ENCODE measurements at places on chromosomes 3 and 15. TPM values are rescaled to one million over a fixed set of nuclear protein-coding genes. Genes with fewer than 3 reads are reported as not detected.

The PLA2G4F gene
- total RNA-seq = not detected

The IQCH gene
- total RNA-seq = 2.5 TPM

The TMEM207 gene
- total RNA-seq = not detected

- DNase-seq = no peak
Observed at GRCh38 chr3:183687705-183688104, 9.9 kb upstream of the YEATS2 start.

DNA sequence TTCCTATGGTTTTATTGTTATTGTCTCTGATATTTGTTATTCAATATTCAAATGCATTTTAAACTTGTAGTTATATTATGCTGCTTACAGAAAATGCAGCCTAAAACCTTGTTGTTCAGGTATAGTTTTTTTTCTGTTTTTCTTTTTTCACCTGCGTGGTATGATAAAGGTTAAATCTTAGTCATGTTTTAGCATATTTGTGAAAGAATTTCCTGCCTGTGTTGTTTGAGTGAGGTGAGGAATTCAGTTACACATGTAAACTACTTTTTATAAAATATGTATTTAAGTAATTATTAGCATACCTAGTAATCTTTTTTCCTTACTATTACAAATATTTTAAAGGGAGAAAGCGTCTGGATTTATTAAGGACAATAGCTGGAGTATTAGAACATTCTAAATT, 90.0 kb upstream of the NAALADL2 start:
- DNase-seq = no peak

- DNase-seq = no peak
Observed at GRCh38 chr3:195762611-195763010, 41.8 kb downstream of the MUC20 start.

GRCh38 chr3:56764904-56765547, 36.7 kb downstream of the ARHGEF3 start:
- no peak for DNase-seq

DNA sequence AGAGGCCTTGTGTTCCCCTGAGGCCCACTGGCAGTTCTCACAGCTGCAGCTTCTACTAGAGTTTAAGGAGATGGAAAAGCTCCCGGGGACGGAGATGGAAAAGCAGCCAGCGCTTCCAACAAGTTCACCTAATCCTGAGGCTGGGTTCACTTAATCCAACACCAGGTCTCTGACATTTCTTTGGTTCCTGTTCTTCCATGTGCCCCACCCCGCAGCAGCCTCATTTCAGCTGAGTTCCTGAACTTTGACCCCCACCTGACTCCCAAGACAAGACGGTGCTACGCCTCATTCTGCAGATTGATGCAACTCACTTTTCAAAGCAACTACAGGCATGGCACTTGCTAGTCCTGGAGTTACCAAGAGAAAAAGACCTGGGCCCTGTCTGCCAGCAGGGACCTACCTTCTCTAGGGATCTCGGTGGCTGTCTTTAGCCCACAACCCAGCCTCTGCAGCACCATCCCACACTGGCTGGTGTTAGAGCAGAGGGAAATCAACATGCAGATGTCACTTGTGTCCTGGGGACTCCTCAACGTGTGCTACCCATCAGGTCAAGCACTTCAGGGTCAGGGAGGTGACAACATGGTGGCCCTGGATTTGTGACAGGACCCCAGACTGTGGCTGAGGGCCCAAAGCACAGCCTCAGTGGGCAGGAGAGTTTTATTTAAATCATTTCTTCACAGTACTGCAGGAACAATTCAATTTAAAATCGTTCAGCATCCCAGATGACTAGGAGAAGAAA, 406.1 kb downstream of the VPS13C start:
- DNase-seq = no peak

DNA sequence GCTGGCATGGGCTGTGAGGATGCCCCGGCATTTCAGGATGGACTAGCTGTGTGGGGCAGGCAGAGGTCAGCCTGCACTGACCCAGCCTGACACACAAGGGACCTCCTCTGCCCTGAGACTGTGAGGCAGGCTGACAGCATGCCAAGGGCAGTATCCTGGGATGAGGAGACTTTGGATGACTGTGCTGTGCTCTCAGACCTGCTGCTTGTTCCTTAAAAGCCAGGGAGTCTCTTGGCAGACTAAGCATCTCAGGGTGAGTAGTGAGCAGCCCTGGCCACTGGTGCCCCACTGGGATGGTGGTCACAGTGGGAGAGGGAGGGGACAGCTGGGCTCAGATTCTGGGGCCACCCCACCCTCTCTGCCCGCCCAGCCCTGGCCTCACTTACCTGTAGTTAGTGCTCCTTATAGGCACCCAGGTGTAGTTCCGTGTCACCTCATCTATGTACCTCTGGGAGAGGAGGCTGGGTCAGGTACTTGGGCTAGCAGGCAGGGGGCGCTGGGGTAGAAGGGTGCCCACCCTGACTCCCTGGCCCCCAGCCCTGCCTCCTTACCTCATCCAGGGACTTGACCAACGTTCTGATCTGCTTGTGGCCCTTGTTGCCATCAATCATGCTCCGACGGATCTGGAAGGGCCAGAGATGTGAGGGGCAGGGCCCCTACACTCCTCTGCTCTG, 16.1 kb upstream of the TMEM115 start:
- no peak for DNase-seq

DNA sequence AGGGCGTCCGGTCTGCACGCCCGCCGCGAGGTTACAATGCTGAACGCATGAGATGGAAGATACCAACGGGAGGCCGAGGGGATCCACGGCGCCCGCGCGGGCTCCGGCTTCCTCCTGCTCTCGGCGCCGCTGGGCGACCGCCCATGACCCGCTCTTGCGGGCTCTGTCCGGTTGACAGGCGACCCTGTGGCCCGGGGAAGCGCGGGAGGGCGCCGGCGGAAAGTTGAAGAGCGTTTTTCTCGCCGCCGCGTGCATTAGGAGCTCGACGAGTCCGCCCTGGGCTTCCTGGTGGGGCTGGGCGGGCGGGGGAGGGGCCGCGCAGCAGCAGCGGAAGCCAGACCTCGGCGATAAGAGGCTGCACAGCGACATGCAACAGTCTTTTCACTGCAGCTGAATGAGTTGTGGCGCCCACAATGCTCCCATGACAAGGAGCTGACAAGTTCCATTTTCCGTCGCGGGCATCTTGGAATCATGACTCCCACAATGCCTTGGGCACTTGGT, at the start of gene MBNL1:
Gene MBNL1, plus strand, starts transcription at position 375 of the 501 bp plus-strand sequence. CDS start 31,265 bp downstream, outside the sequence.
- DNase-seq = peak; percentile 70

Data from IMR-90 (cell line).